CD4-positive, alpha-beta T cell treated with Interleukin-2 at 100 ng/mL for 4 hours (primary cell): ENCODE measurements at places on chromosomes 16 and 17.

DNA sequence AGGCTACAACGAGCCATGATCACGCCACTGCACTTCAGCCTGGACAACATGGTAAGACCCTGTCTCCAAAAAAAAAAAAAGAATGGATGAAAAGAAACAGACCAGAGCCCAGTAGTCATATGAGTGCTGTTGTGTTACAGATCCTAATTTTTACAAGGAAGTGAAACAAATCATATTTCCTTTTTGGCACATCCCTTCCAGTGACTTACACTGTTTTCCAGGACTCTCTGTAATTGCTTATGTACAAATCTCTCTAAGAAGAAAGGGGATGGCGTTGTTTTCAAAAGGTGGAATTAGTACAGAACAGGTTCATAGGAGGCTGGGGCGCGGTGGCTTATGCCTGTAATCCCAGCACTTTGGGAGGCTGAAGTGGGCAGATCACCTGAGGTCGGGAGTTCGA lies 19.8 kb upstream of the ZNF594 start:
- DNase-seq = no peak

GRCh38 chr16:17417740-17418139 lies 53.0 kb downstream of the XYLT1 start:
- DNase-seq = no peak

GRCh38 chr17:75601057-75601987 lies 13.7 kb downstream of the MYO15B start:
- peak; percentile 63 for DNase-seq

DNA sequence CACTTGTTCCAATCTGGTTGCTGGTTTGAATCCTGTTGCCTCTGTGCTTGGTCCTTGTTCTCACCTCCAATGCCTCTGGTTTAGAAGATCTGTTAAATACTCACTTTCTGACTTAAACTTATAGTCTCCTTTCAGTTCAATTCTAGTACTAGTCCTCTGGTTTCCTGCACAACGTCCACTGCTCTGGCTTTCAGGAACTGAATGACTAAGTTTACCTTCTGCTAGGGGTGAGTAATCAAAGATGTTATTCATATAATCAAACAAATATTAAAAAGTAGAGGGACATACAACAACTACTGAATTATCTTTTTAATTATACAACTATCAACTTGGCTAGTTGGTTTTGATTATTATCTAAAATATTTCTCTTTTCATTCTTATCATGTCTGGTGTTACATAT lies 496.4 kb upstream of the TOM1L1 start:
- DNase-seq = no peak

GRCh38 chr16:27600381-27600780 lies 50.4 kb downstream of the KATNIP start:
- no peak for DNase-seq

- no peak for DNase-seq
These were observed 13.7 kb downstream of the MYBBP1A start for GRCh38 chr17:4541328-4542002.

GRCh38 chr16:26952411-26952810 lies 114.3 kb upstream of the C16orf82 start:
- DNase-seq = no peak

- peak; percentile 68 for DNase-seq
These were observed 16.5 kb upstream of the ST6GALNAC1 start for GRCh38 chr17:76659928-76660655.

GRCh38 chr17:55740511-55741355 lies 10.1 kb upstream of the PCTP start:
- no peak for DNase-seq

DNA sequence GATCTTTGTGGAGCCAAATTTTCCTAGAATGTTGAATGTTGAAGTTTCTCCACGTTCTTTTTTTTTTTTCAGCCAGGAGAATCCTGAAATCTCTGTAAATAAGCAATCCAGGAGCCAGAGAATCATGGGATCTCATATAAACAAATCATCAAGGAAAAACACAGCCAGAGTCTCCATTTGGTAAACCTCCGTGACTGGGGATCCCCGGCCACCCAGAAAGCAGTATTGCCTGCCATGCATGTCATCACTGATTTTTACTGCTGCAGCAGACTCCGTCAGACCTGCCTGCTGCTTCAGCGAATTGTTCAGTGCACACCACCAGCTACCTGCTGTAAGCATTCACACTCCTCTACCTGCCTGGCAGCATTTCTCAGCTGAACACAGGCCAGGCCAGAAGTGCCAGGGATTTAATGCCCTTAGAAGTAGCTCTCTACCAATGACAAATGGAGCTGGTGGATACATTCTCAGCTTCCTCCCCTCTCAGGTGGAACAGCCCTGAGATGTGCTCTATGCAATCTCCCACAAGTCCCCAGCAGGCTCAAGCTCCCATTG lies 158.6 kb downstream of the CYLD start:
- no peak for DNase-seq

- DNase-seq = no peak
These were observed 3.4 kb downstream of the NDRG4 start for GRCh38 chr16:58503166-58503862.

DNA sequence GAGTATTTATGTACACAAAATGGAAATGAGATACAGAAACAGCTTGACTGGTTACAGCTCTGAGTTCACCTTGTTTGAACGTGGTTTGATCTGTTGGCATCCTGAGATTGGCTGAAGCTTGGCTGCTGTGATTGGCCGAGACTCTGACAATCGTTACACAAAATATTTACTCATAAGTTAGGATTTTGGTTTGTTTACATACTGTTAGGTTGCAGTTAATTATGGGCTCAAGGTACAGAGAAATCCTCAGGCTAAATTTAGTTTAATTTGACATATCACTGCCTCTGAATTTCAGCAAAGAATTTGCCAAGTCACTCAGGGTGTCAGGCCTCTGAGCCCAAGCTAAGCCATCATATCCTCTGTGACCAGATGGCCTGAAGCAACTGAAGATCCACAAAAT lies 227.3 kb downstream of the COPRS start:
- no peak for DNase-seq

GRCh38 chr17:42387661-42388380 lies 421 bp downstream of the STAT3 start:
- peak; percentile 18 for DNase-seq

- DNase-seq = no peak
These were observed 9.1 kb upstream of the TOX3 start for GRCh38 chr16:52556083-52556482.

DNA sequence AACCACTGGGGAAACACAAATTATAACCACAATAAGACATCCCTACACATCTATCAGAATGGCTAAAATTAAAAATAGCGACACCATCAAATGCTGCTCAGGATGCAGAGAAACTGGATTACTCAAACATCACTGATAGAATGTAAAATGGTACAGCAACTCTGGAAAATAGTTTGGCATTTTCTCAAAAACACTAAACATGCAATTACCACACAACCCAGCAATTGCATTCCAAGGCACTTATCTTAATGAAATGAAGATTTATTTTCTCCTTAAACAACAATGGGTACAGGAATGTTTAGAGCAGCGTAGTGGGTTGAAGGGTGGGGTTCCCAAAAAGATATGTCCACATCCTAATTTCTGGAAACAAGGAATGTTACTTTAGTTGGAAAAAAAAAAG lies 309.0 kb upstream of the PMFBP1 start:
- DNase-seq = no peak

GRCh38 chr16:89115216-89115861 lies 21.7 kb downstream of the ACSF3 start:
- DNase-seq = peak; percentile 90

GRCh38 chr17:19262650-19263631 lies 25.8 kb downstream of the EPN2 start:
- DNase-seq = no peak

- DNase-seq = peak; percentile 47
These were observed 669.3 kb downstream of the WWOX start for GRCh38 chr16:78768718-78769117.

GRCh38 chr17:14619821-14620220 lies 318.9 kb downstream of the HS3ST3B1 start:
- DNase-seq = no peak

- DNase-seq = no peak
These were observed 23.7 kb downstream of the CDK5R1 start for GRCh38 chr17:32510466-32510865.

GRCh38 chr17:20243524-20243923 lies 223.8 kb downstream of the LGALS9B start:
- no peak for DNase-seq

GRCh38 chr17:50206604-50207293 lies 5.3 kb upstream of the COL1A1 start:
- no peak for DNase-seq

DNA sequence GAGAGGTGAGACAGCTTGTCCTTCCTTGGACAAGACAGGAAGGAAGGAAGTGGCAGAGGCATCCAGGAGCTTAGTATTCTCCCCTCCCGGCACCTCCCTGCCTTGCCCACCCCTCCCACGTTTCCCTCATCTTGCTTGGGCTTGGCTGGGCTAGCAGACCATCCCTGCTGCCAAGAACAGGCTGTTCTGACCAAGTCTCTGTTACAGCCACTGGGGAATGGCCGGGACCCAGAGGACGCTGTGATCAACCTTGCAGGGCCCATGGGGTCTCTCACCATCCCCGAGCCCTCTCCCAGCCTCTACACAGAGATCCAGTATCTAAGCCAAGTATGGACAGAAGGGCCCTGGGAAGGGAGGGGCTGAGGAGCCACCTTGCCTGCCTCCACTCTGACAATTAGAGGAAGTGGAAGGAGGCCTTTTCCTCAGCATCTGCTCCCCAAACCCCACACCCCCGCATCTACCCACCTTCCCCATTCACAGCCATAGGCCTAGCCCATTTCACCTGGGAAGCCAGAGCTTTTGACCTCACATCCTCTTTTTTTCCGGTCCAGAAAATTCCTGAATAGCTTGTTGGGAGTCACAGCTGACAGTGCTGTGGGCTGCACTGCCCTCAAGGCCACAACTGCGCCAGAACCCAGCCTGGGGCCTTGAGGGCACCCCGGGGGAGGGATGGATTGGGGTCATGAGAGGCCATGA lies 14.1 kb downstream of the CD300LG start:
- no peak for DNase-seq

DNA sequence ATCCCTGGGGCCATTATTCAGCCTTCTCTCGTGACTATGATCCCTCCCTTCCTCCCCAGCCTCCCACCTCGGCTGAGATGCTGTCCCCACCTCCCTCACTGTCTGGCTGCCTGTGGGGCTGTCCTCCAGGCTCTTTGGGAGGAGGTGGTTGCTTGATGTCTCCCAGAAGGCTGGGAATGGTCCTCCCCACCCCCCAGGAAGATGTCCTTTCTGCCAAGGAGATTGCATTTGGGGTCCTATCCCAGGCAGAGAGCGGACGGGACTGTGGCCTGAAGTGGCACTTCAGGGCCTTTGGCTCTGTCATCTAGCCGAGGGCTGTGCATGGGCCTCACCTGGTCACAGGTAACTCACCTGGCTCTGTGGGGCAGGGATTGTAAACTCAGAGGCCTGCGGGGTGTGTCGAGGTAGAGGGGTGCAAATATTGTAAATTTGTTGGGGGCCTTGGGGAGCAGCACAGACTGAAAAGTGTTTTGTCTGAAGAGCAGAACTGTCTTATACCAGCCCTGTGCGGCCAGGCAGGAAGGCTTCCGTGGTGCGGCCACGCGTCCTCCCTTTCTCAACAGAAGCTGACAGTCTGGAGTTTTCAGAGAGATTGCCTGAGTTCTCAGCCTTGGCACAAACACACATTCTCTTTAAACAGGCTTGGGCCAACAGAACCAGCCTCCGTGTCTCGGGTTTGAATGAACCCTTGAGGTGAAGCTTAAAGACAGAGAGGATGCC lies 177.9 kb downstream of the SEC14L1 start:
- no peak for DNase-seq

DNA sequence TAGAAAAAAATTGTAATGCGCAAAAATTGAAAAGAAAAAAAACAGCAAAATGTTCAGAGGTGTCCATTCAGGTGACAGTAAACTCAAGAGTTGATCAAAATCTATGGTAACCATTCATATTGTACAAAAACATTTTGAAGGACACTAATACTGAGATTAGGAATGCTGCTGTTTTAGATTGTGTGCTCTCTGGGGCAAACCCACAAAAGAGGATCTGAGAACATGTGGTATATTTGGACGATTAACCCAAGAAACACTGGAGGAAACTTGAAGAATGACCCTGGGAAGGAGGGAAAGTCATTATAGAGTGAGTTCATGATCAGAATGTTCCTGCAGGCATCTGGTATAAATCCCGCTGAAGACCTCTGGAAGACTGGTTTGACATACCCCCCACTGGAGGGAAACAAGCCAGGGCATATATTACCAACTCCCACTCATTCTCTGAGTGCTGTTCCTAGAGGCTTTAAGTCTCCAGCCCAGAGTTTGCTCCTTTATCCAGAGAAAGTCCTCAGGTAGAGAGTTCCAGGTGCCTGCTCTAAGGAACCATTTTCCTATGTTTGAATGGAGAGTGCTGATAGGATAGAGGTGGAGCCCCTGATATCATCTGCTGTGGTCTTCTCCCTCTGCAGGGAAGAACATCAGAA lies 1.2 kb downstream of the KRTAP4-2 start:
- no peak for DNase-seq

DNA sequence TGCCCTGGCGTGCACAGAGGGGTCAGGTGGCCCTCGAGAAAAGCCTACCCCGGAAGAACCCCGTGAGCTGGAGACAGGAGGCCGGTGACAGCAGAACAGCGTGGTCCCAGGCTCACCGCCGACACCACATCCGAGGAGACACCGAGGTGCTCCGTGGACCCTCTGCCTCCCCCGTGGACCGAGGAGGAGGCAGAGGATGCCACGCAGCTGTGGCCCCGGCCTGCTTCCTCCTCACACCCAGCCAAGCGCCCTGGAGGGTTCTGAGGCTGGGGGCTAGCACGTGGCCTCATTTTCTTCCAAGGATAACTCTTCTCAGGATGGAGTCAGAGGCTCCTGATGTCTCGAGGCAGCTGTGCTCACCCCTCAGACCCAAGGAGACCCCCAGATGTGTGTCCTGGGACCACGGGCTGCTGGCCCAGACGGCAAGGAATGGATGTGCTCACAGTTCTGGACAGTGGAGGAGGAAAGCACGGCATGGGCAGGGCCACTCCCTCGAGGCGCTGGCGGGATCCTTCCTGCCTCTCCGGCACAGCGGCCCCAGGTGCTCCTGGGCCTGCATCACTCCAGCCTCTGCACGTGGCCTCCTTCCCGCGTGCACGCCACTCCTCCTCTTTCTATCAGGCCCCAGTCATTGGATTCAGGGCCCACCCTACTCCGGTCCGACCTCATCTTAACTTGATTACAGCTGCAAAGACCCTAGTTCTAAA lies 4.4 kb upstream of the PVALEF start:
- DNase-seq = no peak
